Mesothelial cell of epicardium (in vitro differentiated cells): ENCODE measurements at places on chromosomes 1 and 21. TPM values are rescaled to one million over a fixed set of nuclear protein-coding genes. Genes with fewer than 3 reads are reported as not detected.

GRCh38 chr1:31991182-31991581 lies 22.5 kb upstream of the KHDRBS1 start:
- H3K4me1 ChIP-seq: no peaks in the 10 kb centered on the region
- H3K36me3 ChIP-seq: no peaks in the 10 kb centered on the region
- DNase-seq: no peak
- peaks cover 9% of the 10 kb centered on the region for H3K27me3 ChIP-seq
- no peak overlapping the region for H3K27ac ChIP-seq

Gene DMRTA2
- total RNA-seq: 0.07 TPM in 1 of 3 replicates, not detected in the others

Gene ITGB2
- total RNA-seq: 0.61 to 1.4 TPM (median 0.74 TPM) in 3 replicates

GRCh38 chr1:31532173-31532572 lies 44.1 kb upstream of the TINAGL1 start:
- DNase-seq: no peak
- no peaks in the 10 kb centered on the region for H3K36me3 ChIP-seq
- peaks cover 28% of the 10 kb centered on the region for H3K4me1 ChIP-seq
- H3K27me3 ChIP-seq: no peaks in the 10 kb centered on the region

Gene GABRD
- 0.09 to 0.16 TPM (median 0.14 TPM) in 3 replicates for total RNA-seq

Gene RRAGC
- total RNA-seq: 21.1 to 22.5 TPM (median 21.8 TPM) in 3 replicates

Gene PCBP3
- 5.0 to 5.4 TPM (median 5.1 TPM) in 3 replicates for total RNA-seq

DNA sequence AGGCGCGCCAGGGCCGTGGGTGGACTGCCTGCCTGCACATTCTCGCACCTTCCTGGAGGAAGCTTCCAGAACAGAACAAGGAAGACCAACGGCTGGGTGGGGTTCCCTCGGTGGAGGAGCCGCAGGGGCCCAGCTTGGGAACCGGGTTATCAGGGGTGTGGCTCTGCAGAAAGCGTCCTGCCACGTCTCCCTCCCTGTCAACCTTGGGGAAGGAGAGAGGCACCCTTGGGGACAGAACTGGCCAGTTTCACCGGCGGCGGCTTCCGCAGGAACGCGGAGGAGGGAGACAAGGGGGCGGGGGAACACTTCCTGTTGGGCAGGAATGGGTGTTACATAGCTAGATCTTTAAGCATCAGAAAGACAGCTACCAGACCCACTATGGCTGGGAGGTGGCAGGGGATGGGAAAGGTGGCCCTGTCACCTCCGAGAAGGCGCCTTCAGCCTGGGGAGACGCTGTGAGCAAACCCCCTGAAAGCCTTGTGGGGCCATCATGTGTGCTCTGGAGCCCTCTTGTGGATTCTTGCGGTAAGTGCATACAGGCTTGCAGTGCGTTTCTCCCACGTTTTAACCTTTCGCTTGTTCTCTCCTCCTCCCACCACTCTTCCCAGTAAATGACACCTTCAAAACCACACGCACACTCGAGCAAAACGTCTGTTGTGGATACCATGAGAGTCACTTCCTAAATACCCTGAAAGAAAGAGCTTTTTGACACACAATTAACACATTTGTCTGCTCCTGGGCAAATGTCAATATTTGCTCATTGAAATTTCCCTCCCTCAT lies 3.8 kb upstream of the PLEKHA6 start:
- H3K27me3 ChIP-seq: peaks cover 8% of the 10 kb centered on the region
- H3K4me1 ChIP-seq: peaks cover 41% of the 10 kb centered on the region
- H3K4me3 ChIP-seq: peak overlapping the region; percentile 64
- H3K27ac ChIP-seq: peak overlapping the region; percentile 70

DNA sequence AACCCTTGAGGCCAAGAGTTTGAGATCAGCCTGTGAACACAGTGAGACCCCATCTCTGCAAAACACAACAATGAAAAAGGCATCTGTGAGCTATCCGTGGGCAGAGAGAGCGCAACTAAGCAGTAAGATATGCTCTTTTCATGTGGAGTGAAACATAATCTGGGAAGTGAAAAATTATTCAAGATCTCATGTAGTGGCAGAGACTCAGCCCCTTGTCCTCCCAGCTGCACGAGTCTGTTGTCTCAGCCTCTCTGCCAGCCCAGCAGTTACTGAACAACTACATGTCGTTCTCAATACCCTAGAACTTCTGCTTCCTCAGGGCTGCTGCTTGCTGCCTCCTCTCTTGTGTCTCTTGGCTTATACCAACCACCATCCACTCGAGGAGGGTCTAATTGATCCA lies 61.3 kb upstream of the WDR26 start:
- no peak for DNase-seq
- no peaks in the 10 kb centered on the region for H3K27me3 ChIP-seq
- peaks cover 8% of the 10 kb centered on the region for H3K36me3 ChIP-seq
- no peak overlapping the region for H3K4me3 ChIP-seq
- no peak overlapping the region for H3K27ac ChIP-seq

Gene IGFN1
- total RNA-seq: 0.93 to 1.6 TPM (median 1.0 TPM) in 3 replicates

- no peak overlapping the region for H3K27ac ChIP-seq
- H3K27me3 ChIP-seq: peaks cover 95% of the 10 kb centered on the region
- no peak overlapping the region for H3K4me3 ChIP-seq
- no peaks in the 10 kb centered on the region for H3K36me3 ChIP-seq
- no peak for DNase-seq
These were observed 6.5 kb upstream of the GRIK3 start for GRCh38 chr1:37040773-37041172.
